T-helper 9 cell (primary cell): ENCODE measurements at places on chromosomes 7 and 10.
A peak's percentile ranks its signal among the peaks of the same experiment; 100 is the strongest.

DNA sequence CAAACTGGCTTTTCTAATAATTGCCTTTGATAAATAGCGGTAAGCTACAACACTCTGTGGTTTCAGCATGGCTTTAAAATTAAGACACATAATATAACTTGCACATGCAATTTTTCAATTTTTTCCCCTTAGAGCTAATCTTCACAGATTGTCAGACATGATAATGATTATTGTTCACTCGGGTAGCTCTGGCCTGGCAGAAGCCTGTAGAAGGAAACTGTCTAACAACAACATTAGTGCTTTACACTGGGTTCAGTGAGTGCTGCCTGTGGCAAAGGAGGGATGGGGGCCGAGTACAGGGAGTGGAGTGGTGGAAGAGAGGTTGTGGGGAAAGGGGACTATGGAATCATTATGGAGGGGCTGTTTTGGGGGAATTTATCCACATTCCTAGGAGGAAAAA is 67.2 kb upstream of the AUTS2 start:
- DNase-seq = no peak

GRCh38 chr7:142345811-142346210 is 88.0 kb upstream of the PRSS58 start:
- peak; percentile 16 for DNase-seq

DNA sequence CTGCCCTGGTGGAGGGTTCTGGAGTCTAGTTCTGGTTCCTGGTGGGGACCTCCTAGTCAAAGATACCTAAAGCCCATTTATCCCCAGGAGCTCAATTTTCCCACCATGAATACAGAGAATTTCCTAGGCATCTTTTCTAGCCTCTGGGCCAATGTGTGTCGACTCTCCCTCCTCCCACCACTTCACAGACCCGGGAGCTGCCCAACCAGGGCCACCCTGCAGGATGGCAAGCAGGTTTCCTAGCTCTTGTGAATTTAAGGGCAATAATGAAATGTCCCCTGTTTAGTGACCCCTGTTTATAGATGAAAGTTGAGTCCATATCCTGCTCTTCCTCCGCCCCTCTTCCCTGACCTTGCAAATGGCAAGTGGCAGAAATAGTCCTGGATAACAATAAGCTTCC is 9.4 kb downstream of the DLX5 start:
- no peak for DNase-seq

DNA sequence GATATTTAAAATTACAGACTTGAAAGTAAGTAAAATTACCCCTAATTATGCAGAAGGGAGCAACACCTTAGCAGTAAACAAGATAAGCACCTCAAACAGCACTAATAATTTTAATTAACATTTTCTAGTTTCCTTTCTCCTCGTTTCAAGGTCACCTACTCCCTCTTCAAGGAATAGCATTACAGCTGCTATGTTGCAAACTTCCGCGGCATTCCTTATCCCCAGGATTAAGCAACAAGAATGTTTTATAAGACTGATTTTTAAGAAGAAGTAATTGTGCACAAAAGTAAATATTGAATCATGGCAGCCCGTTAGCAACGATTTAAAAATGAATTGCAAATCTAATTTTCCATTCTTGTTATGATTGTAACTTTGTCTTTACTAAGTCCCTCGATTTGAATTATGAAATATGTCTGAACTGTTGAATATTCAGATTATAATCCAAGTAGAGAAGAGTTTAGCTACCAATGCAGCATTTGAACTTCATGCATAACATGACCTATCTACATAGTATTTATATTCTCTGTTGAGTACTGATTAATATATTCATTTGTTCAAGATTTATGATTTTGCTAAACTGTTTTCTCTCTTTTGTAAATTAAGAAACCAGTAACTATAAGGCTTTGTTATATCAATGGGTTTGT is 593.5 kb upstream of the MGMT start:
- DNase-seq = no peak

GRCh38 chr7:92754919-92755581 is 81.3 kb downstream of the CDK6 start:
- DNase-seq = no peak

DNA sequence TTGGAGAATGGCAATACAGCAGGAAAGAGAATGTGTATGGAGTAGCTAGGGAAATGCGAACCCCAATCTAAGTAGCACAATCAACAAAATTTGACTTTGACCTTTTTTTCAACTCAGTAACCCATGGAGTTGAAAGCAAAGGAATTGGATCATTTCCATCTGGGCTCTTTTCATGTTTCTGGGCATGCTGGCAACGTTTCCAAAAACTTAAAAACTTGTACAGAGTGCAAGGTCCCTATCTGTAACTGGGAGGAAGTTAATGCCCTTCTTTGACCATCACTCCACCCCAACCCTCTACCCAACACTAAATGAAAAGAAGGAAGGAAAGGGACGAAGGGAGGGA is 1.3 kb upstream of the HIBADH start:
- no peak for DNase-seq

DNA sequence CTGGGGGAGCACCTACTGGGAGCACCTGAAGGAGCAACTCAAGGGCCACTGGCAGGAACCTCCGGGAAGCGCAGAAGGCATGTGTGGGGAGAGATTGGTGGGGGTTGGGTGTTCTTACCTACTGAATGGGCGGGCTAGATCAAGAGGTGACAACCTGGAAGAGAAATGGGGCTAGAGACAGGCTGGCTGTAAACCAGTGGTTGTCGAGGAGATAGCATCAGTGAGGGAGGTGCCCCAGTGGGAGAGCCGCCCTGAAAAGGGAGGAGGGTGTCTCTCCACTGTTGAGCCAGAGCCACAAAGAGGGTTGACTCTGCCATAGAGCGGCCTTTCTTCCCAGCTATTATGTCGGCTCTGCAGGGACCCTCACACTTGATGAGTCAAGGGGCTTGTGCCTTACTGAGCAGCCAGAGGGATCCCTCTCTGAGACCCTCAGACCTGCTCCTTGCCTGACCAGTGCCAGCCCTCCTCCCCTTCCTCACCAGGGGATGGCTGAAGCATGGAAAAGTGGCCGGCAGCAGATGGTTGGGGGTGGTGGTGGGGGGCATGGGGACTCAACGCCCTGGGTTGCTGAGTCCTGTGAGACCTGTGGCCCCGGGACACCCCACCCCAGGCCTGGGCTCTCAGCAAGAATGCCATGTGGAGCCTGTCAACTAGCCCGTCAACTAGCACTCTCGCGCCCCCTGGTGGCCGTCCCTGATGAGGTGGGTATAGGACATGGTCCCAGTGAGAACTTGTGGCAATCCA is 36.4 kb upstream of the PURB start:
- DNase-seq = peak; percentile 99

DNA sequence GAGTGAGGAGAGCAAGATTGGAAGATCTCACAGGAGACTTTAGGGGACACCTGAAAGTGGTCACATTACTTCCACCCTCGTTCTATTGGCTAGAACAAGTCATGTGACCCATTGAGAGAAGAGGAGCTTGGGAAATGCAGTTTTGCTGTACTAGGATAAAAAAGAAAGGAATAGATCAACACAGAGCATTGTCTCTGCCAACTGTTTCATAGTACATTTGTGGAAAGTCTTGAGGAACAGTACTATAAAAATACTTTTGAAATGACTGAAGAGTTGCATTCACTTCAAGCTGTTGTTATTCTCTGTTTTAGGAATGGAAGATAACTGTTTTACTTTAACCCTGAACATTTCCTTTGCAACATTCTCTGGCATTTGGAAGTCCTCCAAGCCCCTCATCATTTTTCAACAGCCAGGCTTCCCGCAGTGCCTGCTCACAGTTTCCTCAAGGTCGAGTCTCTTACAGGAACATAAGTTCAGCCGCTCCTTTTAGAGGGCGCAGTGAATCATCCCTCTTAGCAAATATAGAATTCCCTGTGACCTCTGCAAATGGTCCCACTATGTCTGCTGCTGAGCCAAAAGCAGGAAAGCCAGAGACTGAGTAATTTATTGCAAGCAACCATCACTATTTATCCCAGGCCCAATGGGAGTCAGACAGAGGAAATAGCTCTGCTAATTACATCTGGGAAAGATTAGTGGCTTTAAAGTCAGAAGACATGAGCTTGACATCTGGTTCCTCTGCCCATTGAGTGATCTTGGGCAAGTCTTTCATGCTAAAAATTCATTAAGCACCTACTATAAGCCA is 40.7 kb downstream of the MRPL32 start:
- DNase-seq = no peak

DNA sequence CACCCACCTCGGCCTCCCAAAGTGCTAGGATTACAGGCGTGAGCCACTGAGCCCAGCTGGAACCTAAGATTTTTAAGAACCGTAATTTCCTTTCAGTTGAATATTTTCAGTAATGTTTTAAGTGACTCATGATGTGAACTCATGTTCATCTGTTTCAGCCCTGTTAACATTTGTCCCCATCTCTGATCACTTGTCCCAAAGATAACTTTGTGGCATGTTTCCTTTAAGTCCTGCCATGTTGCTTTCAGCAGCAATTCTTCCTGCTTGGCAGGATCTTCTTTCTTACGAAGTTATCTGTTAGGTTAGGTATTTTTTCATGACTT is 19.3 kb downstream of the ZRANB1 start:
- DNase-seq = no peak

GRCh38 chr7:117808341-117808757 is 64.9 kb downstream of the CTTNBP2 start:
- no peak for DNase-seq

- peak; percentile 26 for DNase-seq
Measured at GRCh38 chr7:157875230-157876179, 538.7 kb downstream of the DNAJB6 start.

DNA sequence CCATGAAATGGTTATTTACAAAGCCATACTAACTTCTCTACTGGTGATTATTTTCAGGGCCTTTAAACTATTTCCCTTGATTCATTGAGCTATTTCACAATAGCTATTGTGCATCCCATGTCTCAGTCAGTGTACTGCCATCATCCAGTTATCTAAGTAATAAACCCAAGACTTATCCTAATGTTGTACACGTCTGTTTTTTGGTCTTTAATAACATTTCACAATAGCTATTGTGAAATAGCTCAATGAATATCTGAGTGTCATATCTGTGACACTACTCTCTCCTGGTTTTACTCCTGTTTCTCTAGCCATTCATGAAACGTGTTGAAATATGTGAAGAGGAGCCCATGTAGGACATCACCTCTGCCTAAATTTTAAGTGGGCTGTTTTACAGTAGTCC is 36.5 kb upstream of the TMEM140 start:
- DNase-seq = no peak

DNA sequence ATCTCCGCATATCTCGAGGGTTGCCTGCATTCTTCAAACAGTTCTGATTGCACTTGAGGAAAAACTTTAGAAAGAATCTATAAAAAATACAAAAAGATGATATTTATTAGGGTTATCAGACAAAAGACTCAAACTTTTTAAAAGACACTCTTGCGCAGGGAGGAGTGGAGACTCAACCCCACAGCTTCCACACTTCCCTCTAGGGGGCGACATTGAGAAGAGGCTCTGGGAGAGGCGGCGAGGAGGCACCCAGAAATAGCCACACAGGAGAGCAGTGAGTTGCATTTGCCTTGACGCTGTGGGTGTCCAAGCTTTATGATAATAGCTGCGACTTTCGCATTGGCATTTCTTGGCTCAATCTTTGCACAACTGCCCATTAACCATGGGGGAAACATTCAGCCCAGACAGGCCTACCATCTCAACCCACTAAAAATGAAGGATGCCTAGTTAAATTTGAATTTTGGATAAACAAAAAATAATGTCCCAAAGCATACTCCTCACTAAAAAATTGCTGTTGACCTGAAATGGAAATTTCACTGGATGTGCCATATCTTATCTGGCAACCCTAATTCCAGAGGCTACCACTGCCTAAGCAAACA is 86.2 kb downstream of the EBF3 start:
- peak; percentile 11 for DNase-seq
